ENCODE measurements at places on chromosomes 5 and 9. TPM values are rescaled to one million over a fixed set of nuclear protein-coding genes. Genes with fewer than 3 reads are reported as not detected.

- ATAC-seq = no peak
Observed at GRCh38 chr9:137612741-137613142, 6.1 kb upstream of the EHMT1 start.

DNA sequence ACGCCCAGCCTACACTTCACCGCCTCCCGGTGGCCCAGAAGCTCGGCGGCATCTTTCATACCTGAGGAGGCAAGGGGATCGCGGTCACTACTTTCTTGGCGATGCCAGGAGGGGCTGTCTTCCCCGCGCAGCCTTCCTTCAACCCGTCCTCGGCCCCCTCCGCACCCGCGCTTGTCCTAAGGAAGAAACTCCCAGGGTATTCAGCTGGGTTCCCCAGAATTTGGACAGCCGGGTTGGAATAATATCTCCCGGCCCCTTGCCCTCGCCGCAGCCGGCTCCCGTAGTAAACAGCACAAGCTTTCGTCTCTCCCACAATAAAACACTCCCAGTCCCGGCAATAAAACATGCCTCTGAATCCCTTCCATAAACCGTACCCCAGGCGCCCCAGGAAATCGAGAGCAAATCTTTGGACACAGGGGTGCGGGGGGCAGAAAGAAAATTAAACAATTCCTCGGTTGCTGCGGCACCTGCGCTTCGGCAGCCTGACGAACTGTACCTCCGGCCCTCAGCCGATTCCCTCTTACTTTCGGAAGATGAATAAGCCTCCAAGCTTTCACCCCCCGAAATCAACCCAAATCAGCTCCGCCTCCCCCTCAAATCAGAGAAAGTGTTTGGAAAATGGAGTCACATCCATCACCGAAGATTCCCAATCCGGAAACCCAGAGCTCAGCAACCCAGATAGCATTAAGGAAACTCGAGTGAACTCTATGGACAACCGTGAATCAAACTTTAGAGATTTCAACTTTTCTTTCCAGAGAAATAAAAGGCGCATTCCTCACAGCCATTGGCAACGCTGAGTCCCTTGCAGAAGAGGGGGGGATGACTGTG, 1.1 kb downstream of the OTP start:
- no peak for ATAC-seq

DNA sequence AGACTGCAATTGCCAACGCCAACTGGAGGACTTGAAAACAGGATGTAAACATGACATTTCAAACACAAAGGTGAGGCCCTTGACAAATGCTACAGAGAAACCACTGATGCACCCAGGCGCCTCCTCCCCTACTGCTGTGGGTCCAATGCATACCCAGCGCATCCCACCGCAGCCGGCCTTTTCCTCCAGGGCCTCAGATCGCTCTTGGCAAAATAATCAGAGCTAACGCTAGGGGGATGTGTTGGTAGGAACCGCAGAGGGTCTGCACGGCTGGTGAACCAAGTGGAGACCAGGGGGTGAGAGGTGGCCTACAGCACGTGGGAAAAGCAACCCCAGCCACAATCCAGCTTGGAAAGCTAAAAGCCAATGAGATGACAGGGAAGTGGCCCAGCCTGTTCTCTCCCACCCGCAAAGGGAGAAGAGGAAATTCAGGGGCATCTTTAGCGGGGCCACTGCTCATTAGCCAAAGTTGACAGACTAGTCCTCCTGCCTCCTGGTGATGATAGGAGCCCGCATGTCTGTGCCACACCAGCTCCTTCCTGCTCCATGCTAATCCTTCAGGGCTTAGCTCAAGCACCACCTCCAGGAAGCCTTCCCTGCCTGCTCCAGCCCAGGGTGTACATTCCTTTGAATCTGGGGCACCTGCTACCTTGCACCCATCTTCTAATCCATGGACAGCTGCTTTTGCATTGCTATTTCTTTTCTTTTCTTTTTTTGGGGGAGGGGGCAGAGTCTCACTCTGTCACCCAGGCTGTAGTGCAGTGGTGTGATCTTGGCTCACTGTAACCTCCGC, 5.9 kb downstream of the FAM163B start:
- no peak for ATAC-seq

GRCh38 chr9:89274838-89275237, 36.2 kb upstream of the CKS2 start:
- no peak for ATAC-seq

- ATAC-seq = peak; percentile 41
Observed at GRCh38 chr5:5066276-5067186, 73.6 kb upstream of the ADAMTS16 start.

- peak; percentile 49 for ATAC-seq
Observed at GRCh38 chr9:13502484-13502883, 223.0 kb upstream of the MPDZ start.

- no peak for ATAC-seq
Observed at GRCh38 chr9:138063033-138063432, 185.5 kb downstream of the CACNA1B start.

- no peak for ATAC-seq
Observed at GRCh38 chr9:79674052-79674777, 102.5 kb downstream of the TLE4 start.

DNA sequence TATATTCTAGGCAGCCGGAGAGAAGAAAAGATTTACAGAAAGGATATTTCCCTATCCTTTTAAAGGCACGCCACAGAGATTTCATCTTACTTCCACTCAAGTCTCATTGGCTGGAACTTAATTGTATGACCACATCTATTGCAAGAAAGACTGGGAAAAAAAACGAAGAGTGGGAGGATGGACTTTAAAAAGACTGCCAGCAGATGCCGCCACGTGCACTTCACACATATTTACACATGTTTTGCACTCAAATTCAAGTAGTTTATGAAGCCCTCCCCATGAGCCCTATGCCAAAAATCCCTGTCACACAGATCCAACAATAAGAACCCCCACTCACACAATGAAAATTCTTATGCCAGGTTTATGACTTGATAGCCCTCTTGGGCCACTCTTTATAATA, 138.5 kb upstream of the TYRP1 start:
- ATAC-seq = no peak

The PCDHA10 gene
- total RNA-seq = 0.94 TPM

The GALNT12 gene
- 15.5 TPM for total RNA-seq

The GGTA1 gene
- 5.8 TPM for total RNA-seq

Data from gastroesophageal sphincter (tissue), 4 donors.